A549 treated with Mapracorat at 1 μM for 4 hours (cell line): ENCODE measurements at places on chromosomes 3 and 15. TPM values are rescaled to one million over a fixed set of nuclear protein-coding genes. Genes with fewer than 3 reads are reported as not detected.

The CDC25A gene
- 8.7 to 10.8 TPM (median 9.3 TPM) in 5 replicates for total RNA-seq

The GP5 gene
- total RNA-seq, result 0.04 TPM in 1 of 5 replicates, not detected in the others

The NBEAL2 gene
- 53.0 to 93.2 TPM (median 64.3 TPM) in 5 replicates for total RNA-seq

The ATP13A5 gene
- not detected in 5 replicates for total RNA-seq

The IL5RA gene
- total RNA-seq, result not detected in 5 replicates
